ENCODE measurements at places on chromosomes 2 and 18.

DNA sequence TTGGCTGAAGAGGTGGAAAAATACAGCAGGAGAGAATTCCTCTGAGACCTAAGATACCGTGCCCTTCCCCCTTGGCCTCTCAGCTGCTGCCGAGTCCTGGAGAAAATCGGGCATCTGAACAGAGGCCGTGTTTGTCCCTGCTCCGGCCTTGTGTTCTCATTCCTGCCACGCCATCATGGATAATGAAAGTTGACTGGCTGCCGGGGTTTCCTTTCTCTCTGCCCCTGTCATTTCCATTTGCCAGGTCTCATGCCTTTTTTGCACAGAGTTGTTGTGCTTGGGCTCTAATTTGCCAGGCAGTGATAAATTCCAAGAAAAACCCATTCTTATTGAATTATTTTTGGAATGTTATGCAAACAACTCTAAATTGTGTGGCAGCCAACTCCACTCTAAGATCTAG, 496.9 kb upstream of the TNP1 start:
- DNase-seq, result no peak

DNA sequence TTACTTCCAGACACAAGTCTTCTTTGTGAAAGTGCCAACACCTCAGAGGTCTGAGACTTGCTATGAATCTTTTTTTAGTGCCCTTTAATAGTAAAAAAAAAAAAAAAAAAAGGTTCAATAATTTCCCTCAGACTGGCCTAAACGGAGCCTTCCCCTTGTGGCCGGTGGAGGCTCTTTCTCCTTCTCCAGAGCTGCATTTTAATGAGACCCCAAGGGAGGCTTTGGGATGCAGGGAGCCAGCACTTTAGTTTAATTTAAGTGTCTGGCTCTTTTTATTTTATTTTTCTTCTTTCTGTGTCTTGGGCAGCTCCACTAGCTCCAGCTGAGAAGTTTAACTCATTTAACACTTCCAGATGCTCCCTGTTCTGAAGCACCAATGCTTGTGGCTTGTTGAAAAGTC, 67.8 kb upstream of the MAPK4 start:
- DNase-seq, result no peak

- no peak for DNase-seq
Observed at GRCh38 chr18:35905436-35905835, 67.0 kb upstream of the RMP24 start.

- no peak for DNase-seq
Observed at GRCh38 chr2:37167636-37168180, 10.9 kb upstream of the EIF2AK2 start.

DNA sequence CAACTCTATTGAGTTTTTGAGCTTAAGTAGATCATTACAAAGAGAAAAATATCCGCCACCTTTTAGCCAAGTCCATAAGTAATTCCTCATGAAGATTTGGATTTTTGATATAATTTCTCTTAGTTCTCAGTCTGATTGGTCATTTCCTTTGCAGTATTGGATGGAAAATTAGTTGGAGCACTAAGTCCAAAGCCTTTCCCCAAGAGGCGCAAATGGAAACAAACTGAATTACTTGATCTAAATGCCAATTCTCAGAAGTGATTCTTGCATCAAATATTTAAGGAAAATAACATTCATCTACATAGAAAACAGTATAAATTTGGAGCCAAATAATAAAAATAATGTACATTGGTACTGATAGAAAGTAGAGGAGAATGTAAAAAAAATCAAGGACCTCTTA, 115.6 kb downstream of the CACNB4 start:
- DNase-seq, result no peak

DNA sequence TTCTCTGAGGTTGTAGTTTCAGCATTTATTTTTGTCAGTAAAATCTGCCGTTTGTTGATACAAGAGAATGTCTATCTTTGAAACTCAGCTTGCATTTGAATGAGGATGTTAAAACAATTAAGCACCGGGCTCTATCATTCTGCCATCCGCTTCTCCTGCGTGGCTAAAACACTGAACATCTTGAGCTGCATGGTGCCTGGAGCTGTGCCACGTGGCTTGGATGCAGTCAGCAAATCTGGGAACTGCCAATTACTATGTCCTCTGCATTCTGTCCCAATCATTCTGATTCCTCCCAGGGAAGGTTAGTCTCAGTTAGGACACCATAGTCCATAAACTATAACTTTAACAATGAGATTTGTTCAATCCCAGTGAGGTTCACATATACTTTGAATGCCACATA, 598.4 kb downstream of the FBXO15 start:
- no peak for DNase-seq

GRCh38 chr2:21501376-21502027, 377.7 kb downstream of the TDRD15 start:
- no peak for DNase-seq

DNA sequence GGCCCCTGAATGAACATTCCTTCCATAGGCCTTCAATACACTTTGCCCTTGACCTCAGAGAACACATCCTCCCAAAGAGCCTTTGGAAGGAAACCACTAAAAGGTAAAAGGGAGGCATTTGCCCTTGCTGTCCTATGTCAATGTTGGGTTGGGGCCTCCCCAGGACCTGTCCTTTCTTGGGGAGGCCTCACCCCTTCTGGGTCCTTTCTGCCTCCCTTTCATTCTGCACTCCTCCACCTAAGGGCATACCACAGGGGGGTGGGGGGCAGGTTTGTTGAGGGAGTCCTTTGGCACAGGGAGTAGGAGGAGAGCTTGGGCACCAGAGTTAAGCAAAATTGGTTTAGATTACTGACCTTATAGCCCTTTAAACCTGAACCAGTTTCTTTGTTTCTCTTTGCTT, 32.5 kb upstream of the ATP6V1B1 start:
- DNase-seq, result no peak

DNA sequence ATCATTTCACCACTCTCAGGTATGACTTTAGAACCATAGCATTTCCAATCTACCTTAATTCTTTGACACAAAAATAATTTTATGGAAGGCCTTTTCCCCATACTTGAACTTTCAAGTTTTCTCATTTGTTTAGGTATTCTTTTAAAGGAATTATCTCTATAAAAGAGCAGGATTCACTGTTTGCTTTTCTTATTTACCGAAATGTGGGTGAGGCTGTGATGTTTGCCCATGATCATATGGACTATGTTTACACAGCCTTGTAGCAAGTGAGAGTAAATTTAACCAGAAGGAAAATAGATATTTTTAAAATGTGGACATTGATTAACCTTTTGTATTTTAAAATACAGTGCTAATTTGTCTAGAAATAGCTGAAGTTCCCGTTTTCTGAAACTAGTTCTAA, 26.3 kb downstream of the CAB39 start:
- no peak for DNase-seq

DNA sequence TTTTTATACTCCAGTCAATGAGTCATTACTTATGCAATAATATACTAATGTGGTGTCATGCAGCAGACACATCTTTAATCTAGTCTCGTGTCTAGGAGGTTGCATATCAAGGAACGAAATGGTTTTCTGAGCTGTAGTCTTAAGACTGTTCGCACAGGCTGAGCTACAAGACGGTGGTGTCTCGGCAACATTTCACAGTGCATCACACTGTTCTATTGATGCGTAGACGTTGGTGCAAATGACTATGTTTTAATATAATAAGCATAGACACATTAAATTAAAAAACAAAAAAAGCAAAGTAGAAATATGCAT, 864.2 kb downstream of the GALR1 start:
- DNase-seq, result no peak

DNA sequence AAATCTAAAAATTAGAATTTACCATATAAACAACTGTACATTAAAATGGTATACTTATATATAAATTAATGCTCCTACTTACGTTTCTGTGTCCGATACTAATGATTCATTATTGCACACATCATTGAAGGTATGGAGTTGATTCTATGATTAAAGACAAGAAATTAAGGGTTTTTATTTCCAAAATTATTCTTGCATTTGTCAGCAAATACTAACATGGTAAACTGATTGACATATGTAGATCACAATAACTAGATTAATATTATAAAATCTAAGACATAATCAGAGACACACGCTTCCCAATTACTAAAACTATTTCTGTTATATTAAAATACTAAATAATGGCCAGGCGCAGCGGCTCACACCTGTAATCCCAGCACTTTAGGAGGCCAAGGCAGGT, 92.6 kb downstream of the USP34 start:
- no peak for DNase-seq

GRCh38 chr2:227348324-227348723, 23.3 kb downstream of the MFF start:
- no peak for DNase-seq

- DNase-seq, result no peak
Observed at GRCh38 chr18:29540548-29540947, 1363.6 kb upstream of the CDH2 start.

DNA sequence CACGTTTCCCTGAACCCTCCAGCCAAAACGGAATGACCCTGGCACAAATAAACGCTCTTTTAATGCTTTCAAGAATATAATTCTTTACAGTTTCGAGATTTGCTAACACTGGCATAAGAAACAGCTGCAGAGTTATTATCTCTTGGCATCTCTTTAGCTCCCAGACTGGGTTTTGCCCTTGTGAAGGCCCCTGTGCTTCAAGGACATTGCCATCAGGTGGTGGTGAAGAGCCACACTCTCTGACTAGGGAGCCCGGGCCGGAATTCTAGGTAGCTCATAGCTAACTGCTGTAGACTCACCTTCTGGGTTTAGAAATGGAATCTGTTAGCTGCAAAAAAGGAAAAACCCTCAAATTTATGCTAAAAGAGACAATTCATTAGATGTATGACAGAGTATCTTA, 13.3 kb upstream of the GALNT14 start:
- DNase-seq, result no peak

- no peak for DNase-seq
Observed at GRCh38 chr2:162029287-162029901, 44.6 kb downstream of the DPP4 start.

- DNase-seq, result no peak
Observed at GRCh38 chr2:219207884-219208740, 1.5 kb downstream of the ZFAND2B start.

GRCh38 chr2:230749111-230749510, 36.5 kb downstream of the CAB39 start:
- no peak for DNase-seq

DNA sequence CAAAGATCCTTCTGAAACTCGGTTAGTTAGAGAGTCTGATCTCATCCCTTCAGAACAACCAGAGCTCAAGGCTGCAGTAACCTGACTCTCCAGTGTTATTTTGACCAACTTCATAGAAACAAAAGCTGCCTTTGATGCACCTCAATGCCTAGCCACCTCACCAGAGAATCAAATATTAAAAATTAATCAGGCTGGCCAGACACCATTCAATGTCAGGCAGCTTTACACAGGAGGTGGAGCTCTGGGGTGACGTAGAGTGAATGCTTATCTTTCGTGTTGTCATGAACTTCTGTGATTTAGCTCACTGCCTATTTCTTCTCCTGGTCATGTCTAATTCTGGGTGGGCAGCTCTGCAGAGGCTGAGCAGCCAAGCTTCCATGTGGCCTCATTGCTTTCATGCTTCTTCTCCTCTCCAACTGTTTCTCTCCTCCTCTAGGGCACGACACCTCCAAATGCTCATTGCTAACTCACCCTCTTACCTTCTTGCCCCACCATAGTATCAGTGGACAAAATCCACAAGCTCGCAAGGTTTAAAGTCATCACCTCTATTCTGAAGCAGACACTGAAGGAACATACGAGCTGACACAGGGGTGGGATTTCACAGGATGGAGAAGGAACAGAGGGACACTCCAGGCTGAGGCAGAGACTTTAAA, 39.4 kb downstream of the AAK1 start:
- DNase-seq, result no peak

- no peak for DNase-seq
Observed at GRCh38 chr2:160876765-160877164, 283.5 kb upstream of the TANK start.

DNA sequence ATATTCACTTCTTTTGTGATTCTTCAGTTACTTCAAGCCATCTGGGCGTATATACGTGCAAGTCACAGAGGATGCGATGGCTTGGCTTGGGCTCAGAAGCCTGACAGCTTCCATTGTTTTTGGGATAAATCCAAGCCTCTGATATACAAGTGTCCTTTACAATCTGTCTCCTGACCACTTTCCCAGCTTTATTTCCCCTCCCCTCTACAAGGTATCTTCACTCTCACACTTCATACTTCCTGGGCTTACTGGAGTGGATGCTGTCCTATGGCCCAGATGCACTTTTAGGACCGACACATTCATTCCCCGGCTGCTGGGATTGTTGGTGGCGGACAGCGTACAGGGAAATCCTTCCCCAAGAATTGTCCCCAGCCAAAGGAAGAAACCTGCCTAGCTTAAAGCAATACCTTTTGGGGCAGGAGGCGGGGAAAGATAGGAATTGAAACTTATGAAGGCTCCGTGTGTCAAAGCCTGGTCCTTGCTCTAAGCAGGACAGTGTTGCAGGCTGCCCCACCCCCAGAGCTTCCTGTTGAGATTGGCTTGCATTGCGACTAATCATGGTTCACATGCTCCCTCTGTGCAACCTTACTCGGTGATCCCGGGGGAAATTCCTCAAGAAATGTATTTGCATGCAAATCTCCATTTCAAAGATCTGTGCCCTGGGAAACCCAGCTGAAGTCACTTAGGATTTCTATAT, 802.9 kb upstream of the ID2 start:
- no peak for DNase-seq

DNA sequence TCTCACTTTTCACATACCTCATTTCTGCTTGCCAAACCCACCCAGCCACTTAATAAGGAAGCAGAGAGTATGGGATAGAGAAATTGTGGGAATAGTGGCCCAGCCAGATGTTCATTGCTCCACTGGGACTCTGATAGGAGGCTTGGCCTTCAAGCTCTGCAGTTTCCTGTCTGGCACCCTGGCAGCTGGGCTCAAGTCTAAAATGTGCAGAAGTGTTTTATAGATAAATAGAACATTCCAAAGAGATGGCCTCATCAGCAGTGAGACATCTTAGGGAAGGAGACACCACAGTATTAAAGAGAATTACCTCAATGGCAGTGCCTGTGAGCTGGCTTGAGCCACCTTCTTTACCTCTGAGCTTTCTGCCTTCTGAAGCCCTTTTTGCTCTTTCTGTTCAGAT, 24.7 kb downstream of the COPS7B start:
- no peak for DNase-seq

GRCh38 chr2:25804338-25804737, 73.9 kb downstream of the ASXL2 start:
- no peak for DNase-seq

DNA sequence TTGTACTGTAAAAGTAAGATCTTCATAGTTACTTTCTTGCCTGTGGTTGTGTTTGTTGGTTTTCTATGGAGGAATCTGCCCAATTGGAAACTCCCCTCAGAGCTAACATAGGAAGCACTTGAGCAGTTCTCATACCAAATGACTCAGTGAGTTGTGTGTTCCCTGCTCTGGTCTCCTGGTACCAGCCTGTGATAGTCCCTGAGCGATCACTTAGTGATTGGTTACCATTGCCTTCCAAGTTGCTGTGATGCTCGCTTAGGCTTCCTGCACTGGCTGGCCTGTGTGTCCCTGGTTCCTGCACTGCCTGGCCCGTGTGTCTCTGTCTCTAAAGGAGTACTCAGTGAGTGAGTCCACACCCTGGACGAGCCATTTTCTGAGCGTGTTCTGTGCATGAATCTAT, 133.0 kb downstream of the MAP4K4 start:
- DNase-seq, result no peak

- DNase-seq, result peak; percentile 37
Observed at GRCh38 chr2:236969767-236970655, 115.7 kb upstream of the COPS8 start.

GRCh38 chr18:2994603-2995432, 18.1 kb downstream of the LPIN2 start:
- DNase-seq, result peak; percentile 47

All from effector memory CD4-positive, alpha-beta T cell (primary cell).